Spleen (tissue), 13 donors: ENCODE measurements at places on chromosomes 11 and 22. TPM values are rescaled to one million over a fixed set of nuclear protein-coding genes. Genes with fewer than 3 reads are reported as not detected.

DNA sequence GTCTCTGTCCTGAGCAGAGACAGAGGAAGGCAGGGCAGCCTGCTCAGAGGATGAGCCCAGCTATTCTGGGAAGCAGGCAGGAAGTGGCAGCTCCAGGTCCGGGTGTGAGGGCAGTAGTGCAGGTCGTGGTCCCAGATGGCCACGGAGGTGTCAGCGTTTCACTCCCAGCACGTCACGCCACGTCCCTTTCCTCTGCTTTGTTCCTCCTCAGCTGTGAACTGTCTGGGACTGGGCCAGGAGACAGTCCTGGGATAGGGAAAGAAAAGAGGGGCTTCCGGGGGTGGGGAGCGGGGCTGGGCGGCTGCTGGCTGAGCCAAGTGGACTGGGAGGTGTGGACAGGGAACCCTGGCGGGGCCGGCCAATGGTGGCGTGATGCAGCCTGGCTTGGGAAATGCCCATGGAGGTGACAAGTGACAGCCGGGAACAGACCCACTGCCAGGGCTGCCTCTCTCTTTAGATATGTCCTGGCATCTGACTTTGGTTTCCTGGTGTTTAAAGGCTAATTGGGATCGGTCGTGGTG is 64.7 kb downstream of the KCNQ1 start:
- DNase-seq, result peak; percentile 57

- no peak for DNase-seq
Measured at GRCh38 chr11:35588627-35589026, 29.6 kb upstream of the FJX1 start.

DNA sequence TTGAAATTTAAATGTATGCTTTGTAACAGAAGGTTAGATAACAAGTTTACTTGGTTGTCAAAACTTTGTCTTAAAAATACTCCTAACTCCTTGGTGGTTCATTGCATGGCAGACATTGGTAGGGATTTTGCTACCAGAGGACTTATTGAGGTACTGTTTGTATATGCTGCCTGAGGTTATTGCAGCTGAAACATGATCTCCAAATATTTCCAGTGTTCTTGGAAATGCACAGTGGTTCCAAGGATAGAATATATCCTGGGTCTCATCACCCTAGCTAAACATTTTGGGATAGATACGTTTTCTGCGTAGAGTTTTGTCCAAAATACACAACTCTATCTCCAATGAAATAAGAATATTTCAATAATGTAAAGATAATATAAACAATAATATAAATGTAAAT is 109.2 kb downstream of the RAB38 start:
- no peak for DNase-seq

GRCh38 chr11:9136741-9137140 is 45.3 kb upstream of the SCUBE2 start:
- no peak for DNase-seq

ATP5MG gene
- total RNA-seq, result 135 TPM

TNNI2 gene
- total RNA-seq, result 2.3 TPM
